ENCODE measurements at places on chromosomes 16 and 17. TPM values are rescaled to one million over a fixed set of nuclear protein-coding genes. Genes with fewer than 3 reads are reported as not detected.

DNA sequence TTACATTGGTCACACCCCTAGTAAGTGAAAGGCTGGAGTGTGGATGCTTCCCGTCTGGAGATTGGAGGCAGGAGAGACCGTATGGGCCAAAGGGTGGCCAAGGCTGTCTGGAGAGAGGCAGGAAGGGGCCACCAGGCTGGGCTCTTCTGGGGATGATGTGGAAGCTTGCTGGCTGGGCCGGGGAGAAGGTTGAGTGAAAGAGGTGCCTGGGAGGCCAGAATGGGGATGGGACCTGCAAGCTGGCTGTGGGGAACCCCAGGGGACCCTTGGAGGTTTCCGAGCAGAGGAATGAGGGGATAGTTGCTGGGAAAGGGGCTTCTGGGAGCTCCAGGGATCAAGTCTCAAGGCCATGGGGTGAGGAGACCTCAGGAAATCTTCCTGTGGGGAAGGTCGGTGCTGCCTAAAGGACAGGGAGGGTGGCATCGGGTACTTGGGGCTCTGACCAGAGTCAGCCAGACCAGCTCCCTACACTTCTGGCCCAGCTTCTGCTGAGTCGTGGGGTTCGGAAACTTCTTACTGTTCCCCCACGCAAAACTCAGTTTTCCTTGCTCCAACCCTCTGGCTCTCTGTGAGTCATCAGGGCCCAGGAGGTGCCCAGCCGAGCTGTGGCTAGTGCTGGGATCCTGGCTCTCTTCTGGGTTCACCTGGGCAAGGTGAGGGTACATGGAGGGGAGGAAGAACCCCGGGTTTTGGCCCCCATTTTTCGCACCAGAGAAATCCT, 3.1 kb downstream of the MRC2 start:
- DNase-seq, result no peak

- peak; percentile 56 for DNase-seq
These were observed 39.7 kb downstream of the ARHGAP17 start for GRCh38 chr16:24975428-24975889.

RUNDC3A gene
- total RNA-seq, result 0.07 TPM

DNA sequence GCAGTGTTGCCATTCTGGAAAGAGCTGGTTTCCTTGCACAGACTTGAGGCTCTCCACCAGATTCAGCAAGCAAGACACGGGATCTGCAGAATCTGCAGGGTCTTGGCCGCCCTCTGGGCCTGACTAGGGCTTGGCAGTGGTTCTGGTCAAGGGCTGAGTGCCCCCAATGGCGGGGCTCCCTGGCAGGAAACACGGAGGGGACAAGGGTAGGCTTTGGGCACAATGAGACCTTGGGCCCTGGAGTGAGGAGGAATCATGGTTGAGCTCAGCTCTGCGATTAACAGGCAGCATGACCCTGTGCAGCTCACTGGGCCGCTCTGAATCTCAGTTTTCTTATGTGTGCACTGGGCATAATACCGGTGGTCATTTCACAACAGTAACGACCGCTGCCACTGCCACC, 249.9 kb downstream of the GSG1L start:
- no peak for DNase-seq

TBC1D3E gene
- total RNA-seq, result not detected

GRCh38 chr17:45705123-45706009, 78.8 kb upstream of the CRHR1 start:
- peak; percentile 32 for DNase-seq

DNA sequence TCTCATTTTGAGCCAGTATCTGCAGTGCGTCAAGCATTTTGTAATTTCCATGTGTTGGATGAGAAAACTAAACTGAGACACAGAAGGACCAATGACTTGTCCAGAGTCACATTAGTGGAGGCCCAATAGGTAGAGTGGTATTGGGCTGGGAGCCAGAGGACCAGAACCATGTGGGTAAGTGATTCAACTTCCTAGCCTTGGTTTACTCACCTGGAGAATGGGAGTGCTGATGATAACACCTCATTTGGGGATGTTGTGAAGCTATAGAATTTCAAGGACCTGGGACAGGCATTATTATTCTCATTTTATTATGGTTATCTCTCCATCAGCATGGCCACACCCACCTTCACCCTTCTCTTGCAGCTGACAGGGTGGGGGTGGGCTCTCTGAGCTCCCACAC, 8.1 kb downstream of the CPNE2 start:
- no peak for DNase-seq

ZFP3 gene
- total RNA-seq, result 1.7 TPM

Data from epithelial cell of proximal tubule (primary cell).